ENCODE measurements at places on chromosomes 16 and 17.

GRCh38 chr16:49055824-49056545 lies 225.7 kb downstream of the CBLN1 start:
- no peak for DNase-seq

GRCh38 chr17:9241371-9241712 lies 220.0 kb downstream of the NTN1 start:
- no peak for DNase-seq

DNA sequence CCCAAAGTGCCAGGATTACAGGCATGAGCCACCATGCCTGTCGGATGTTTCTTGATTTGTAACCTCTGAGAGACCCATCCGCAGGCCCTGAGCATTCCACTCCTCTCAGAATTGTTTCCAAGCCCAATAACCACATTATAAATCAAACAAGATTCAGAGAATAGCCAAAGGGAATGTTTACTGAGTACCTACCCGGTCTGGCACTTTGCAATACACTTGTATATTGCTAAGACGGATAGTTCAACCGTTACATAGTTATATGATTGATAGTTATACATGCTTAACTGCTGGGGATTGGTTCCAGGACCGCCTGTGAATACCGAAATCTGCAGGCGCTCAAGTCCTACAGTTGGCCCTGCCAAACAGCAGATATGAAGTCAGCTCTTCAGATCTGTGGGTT lies 3.0 kb upstream of the KAT8 start:
- DNase-seq = no peak

DNA sequence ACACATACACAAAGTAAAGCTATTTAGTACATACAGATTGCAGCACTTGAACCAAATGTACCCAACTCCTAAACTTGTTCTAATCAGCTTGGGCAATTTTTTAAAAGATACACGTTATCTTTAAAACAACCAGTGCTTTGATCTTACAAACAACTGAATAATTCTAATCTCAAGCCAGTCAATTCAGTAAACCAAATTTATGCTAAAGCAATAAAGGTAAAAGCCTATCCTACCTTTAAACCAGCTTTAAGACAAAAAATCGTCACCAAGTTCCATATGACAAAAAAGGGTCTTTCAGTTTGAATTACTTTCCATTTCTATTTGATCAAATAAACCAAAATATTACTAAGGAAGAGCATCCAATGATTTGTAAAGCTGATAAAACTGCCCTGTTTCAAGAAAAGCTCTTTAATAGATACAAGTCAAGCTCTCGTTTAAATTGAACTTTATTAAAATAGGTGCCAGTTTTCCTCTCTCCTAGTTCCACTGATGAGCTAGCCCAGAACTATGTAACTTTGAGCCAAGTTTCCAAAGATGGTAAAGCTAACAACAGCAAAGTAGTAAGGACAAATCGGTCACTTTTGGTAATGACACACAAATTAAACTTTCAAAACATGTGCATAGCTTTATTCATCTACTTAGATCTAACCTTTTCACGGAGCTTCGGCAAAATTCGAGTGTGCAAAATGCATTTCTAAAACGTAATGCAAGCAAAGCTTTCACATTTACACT lies 10.2 kb downstream of the CRYBA1 start:
- DNase-seq = no peak

- no peak for DNase-seq
Observed at GRCh38 chr16:55126456-55126855, 195.8 kb downstream of the IRX5 start.

DNA sequence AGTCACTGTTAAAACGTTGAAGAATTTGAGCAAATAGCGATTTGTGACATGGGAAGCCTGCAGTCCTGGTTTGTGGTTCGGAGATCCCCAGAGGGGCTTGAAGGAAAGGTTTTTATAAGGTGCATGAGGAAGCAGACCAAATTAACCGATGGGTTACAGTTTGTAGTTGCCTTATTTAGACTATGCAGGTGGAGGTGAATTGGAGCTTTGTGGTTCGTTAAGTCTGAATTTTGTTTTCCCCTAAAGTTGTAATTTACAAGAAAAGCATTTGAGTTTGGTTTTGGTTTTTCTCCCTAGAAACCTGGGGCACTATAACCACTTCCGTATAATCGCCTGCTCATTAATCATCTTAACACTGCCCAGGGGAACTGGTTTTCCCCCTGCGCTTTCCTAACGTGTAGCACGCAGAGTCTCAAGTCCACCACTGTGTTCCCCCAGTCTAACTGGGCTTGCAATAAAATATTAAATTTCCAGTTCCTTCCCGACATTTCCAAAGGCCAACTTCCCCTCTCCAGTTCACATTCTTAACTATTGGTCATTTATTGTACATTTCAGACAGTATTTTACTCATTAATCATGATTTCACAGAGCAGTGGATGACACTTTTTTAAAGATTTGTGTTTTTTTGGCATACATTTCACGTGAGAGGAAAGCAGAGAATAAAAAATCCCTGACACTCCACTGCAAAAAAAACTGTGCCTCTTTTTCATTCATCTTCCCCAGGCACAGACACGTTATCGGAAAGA lies 932 bp downstream of the ZNF267 start:
- peak; percentile 91 for DNase-seq

DNA sequence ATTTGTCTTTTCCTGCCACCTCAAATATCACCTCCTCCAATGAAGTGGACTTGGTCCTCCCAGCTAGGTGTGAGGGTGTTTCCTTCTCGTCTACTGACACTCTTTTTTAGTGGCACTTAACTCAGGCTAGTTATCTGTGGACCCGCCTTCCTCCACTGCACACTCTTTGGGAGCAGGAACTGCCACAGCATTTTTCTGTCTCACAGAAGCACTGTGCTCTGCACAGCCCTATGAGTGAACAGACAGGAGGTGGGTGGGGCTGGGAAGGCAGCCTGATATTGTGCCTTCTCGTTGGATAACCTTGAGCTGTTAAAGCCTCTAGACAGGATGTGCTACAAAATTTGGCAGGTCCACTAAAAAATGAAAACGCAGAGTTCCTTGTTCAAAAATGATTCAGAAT lies 31.9 kb upstream of the HOXB13 start:
- DNase-seq = no peak
